RKO (cell line): ENCODE measurements at places on chromosomes 2 and 18.

- no peak for DNase-seq
Measured at GRCh38 chr2:238267341-238267710, 21.1 kb downstream of the PER2 start.

GRCh38 chr2:222242532-222242931, 56.3 kb downstream of the PAX3 start:
- DNase-seq, result no peak

DNA sequence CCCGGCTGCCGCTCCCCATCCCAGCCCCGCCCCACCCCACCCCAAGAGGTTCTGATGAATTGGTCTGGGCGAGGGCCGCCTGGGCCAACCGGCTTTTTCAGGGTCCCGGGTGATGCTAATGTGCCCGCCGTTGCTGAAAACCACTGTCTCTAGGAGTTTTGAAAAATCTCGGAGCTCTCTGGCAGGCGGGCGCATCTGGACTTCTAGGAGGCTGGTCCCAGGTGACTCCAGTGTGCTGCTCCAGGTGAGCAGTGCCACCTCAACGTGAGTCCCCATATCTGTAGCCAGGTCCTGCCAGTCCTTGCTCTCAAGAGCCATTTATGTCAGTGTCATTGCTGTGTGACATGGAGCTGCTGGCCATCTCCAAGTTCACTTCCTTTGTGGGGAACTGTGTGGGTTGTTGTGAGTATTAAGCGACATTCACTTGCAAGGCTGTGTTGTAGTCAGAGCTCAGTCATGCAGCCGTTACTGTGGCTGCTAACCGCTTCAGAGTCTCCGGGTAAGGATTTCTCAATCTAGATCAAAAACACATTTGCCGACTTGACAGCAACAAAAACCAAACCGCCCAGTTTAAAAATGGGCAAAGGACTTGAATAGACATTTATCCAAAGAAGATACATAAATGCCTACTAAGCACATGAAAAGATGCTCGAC, at the start of gene RFX8:
Gene RFX8, minus strand, starts transcription at position 382 of the 654 bp plus-strand sequence. CDS start 8,264 bp downstream, outside the sequence.
- no peak for DNase-seq

DNA sequence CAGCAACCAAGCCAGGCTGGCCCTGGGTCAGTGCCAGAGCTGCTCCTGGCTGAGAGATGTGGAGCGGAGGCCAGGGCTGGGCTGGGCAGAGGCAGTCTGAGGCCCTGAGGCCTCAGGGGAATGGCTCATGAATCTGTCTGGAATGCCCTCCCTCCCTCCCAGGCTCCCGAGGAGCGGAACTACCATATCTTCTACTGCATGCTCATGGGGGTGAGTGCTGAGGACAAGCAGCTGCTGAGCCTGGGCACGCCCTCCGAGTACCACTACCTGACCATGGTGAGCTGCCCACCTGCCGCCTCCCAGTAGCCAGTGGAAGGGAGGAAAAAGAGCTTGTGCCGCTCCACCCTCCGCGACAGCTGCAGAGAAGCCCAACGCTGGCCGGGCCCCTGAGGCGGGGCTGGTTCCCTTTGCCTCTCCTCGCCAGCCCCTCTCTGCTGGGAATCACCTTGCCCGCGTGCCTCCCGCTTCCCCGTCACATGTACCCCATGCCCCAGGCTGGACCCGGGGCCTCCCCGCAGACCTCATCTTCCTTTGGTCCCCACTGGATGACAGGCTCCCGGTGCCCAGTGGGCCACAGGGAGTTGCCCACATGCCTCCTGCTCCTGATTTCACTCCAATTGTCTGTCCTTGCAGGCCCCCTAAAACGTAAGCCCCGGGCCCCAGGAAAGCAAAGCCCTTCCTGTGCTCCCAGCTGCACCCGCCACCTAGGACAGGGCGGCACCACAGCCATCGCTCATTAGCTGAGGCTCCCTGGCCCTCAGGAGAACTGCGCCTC, 41.1 kb downstream of the MYO7B start:
- DNase-seq, result no peak

- no peak for DNase-seq
Measured at GRCh38 chr2:111029181-111029927, 91.4 kb upstream of the BCL2L11 start.
